CD4-positive, alpha-beta T cell treated with Interleukin-15 for 4 hours (primary cell): ENCODE measurements at places on chromosomes 7 and 10.

DNA sequence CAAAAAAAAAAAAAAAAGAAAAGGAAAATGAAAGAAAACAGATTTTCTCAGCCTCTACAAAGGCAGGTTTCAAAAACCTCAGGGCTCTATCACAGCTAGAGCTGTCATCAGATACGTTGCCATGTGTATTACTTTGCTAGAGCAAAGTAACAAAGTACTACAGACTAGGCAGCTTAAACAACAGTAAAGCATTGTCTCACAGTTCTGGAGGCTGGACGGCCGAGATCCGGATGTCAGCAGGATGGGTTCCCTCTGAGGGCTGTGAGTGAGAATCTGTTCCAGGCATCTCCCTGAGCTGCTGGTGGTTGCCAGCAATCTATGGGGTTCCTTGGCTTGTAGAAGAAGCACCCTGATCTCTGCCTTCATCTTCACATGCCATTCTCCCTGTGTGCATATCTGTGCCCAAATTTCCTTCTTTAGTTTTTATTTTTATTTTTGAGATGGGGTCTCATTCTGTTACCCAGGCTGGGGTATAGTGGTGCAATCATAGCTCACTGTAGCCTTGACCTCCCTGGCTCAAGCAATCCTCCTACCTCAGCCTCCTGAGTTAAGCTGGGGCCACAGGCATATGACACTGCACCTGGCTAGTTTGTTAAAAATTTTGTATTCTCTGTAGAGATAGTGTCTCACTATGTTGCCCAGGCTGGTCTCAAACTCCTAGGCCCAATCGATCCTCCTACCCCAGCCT lies 48.9 kb upstream of the KDM7A start:
- DNase-seq, result no peak

DNA sequence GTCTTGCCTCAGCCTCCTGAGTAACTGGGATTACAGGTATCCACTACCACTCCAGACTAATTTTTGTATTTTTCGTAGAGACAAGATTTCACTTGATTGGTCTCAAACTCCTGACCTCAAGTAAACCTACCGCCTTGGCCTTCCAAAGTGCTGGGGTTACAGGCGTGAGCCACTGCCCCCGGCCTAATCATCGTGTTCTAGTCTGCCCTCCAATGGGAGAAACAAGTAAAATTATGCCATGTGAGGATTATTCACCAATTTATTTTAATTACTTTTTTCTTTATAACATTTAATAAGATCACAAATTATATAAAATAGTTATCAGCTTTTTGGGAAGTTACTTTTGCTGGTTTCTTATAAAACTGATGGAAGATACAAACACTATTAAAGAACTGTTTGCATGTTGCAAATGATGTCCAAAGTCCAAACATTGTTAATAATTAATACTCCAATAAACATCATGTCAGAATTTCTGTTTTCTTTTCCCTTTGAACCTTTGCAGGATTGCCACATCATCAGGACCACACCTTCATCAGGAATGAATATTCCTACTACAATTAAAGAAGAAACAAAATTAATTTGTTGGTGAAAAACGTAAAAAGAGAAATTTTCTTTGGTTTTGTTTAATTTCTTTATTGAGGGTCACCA lies 786 bp upstream of the AKR1C4 start:
- DNase-seq, result no peak

- DNase-seq, result peak; percentile 27
Observed at GRCh38 chr10:74738985-74739567, 87.3 kb upstream of the KAT6B start.

DNA sequence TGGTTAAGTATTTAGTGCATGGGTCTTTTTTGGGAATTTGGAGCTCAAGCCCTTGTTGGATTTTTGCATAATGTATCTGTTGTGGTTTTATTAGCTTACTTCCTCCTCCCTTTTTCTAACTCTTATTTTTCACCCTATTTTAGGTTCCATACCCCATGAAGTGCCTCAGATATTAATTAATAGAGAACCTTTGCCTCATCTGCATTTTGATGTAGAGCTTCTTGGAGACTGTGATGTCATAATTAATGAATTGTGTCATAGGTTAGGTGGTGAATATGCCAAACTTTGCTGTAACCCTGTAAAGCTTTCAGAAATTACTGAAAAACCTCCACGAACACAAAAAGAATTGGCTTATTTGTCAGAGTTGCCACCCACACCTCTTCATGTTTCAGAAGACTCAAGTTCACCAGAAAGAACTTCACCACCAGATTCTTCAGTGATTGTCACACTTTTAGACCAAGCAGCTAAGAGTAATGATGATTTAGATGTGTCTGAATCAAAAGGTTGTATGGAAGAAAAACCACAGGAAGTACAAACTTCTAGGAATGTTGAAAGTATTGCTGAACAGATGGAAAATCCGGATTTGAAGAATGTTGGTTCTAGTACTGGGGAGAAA lies 28.0 kb downstream of the SIRT1 start:
- no peak for DNase-seq

DNA sequence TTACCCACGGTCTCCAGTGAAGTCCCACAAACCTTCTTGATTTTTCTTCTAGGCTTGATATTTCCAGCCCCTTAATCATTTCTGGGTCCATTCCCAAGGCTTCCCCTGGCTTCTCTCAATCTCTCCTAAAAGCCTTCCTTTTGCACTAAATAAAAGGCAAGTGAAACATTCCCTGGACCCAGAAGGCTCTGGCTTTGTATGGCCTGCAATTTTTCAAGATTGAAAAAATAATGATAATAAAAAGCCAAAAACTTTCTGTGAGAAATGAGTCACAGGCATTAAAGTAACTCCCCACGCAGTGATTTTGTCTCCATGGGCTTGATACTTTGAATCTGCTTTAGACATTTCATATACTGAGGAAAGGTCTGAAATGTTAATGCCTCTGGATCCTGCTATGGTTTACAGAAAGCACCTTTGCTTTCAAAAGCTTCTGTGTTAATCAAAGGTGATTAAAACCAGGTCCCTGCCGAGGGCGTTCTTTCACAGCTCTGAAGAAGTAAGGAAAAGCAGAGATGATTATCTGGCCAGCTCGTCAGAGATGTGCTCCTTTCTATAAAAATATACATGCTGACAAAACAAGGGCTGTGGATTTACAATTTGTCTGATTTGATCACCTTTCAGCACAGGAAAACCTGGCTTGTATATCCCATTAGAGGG lies 118.9 kb upstream of the TMEM72 start:
- no peak for DNase-seq

- DNase-seq, result no peak
Observed at GRCh38 chr7:131929632-131930031, 373.2 kb upstream of the PODXL start.

DNA sequence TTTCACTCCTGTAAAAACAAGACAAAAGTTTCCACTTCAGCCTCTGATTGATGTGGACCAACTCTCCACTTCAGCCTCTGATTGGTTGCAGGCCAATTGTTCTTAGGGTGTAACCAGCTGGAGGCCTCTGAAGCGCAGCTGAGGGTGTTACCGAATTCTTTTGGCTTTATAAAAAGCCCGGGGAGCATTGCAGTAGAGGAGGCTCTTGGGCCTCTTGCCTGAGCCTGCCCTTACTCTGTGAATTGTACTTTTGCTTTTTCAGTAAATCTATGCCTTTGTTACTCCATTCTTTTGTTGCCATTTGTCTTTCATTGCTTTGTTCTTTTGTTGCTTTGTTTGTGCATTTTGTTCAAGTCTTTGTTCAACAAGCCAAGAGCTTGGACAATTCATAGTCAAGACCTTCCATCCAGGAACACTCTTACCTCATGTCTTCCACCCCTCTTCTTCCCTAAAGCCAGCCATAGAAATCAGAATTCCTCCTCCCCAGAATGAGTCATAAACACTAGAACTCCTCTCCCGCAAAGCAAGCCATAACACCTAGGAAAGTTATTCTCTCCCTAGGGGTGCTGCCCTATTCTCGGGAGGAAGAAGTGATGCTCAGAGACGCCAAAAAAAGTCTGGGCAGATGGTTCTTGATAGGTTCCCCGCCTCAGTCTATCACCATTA lies 53.5 kb upstream of the ARMC3 start:
- DNase-seq, result no peak

GRCh38 chr10:124627866-124628675 lies 116.1 kb downstream of the FAM53B start:
- no peak for DNase-seq

- no peak for DNase-seq
Observed at GRCh38 chr7:29270594-29271318, 76.2 kb downstream of the CHN2 start.

GRCh38 chr7:15439853-15440252 lies 122.0 kb downstream of the AGMO start:
- no peak for DNase-seq

GRCh38 chr10:127694580-127695193 lies 42.3 kb upstream of the FOXI2 start:
- DNase-seq, result no peak

DNA sequence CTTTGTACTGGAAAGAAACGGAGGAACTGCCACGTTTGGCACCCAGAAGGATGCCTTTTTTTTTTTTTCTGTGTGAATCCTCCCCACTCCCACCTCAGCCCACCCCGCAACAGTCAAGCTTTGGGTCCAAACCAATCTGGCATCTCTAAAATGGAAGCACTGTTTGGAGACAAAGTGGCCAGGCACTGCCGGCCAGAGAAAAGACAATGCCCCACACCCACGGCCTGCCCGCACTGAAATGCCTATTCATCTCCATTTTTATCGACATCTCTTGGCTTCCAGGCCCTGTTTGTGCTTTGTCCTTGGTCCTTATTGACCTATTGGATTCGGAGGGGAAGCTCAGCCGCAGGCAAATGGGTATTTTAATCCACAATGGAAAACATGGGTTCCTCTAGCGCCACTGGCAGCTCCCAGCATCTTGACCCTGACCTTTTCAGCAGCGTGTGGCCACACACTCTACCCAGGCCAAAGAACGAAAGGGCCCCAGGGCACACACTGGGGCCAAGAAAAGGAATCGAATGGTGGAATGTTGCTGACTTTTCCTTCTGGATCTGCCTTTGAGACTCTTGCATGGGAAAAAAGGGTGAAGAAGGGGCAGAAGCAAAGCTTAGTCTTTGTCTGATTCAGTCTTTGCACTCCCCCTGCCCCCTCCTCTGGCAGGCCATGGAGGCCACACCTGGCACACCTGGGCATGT lies 162.6 kb upstream of the CDCA7L start:
- DNase-seq, result no peak

DNA sequence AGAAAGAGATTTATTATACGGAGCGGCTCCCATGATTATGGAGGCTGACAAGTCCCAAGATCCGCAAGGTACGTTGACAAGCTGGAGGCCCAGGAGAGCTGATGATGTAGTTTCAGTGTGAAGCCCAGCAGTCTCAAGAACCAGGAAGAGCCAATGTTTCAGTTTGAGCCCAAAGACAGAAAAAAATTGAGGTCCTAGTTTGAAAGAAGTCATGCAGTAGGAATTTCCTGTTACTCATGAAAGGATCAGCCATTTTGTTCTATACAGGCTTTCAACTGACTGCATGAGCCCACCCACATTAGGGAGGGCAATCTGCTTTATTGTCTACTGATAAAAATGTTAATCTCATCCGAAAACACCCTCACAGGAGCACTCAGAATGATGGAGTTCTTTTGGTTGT lies 51.5 kb downstream of the CCDC71L start:
- no peak for DNase-seq

GRCh38 chr10:69439813-69440506 lies 11.3 kb upstream of the TSPAN15 start:
- DNase-seq, result no peak

DNA sequence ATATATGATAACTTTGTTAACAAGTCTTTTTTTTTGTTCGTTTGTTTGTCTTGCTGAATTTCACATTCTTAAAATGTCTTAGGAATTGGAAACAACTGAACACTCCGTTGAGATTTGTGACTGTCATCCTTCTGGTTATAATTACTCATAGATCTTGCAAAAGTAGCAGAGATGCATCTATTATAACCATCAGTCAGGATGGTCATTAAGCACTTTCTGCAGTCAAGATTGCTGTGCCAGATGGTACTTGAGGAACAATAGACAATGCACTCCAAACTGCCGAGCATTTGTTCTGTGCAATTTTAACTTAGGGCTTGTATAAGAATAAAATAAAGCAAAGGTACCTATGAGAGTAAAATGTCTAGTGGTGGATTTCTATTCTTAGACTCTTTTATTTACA lies 710.1 kb upstream of the KCND2 start:
- no peak for DNase-seq

DNA sequence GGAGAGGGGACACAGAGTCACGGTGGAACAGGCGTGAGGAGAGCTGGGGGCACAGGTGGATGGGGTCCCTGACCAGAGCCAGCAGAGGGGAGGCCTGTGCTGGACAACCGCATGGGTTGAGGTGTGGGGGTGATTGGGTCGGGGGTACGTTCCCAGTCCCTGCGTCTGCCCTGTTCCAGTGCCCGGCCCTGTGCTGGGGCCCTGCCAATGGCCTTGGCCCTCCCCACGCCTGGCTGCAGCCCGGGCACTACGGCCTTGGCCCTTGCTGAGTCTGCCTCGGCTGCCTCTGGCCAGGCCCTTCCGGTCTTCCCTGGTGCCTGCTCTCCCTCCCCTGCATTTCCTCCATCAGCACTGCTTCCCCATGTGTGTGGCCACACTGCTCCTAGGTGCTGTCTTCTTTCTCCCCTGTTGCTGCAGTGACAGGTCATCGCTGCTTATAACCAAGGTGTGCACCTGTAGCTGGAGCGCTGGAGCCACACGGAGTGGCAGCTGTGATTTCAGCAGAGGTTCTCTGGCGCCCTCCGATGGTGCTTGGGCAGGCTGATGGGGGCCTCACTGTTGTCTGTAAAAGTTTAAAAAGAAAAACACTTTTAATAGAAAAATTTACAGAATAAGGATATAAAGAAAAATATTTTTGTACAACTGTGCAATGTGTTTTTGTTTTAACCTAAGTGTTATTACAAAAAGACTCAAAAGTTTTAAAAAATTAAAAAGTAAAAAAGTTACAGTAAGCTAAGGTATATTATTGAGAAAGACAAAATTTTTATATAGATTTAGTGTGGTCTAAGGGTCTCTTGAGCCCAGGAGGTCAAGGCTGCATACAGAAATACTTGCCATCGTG lies 45.2 kb upstream of the BHLHA15 start:
- DNase-seq, result peak; percentile 34

DNA sequence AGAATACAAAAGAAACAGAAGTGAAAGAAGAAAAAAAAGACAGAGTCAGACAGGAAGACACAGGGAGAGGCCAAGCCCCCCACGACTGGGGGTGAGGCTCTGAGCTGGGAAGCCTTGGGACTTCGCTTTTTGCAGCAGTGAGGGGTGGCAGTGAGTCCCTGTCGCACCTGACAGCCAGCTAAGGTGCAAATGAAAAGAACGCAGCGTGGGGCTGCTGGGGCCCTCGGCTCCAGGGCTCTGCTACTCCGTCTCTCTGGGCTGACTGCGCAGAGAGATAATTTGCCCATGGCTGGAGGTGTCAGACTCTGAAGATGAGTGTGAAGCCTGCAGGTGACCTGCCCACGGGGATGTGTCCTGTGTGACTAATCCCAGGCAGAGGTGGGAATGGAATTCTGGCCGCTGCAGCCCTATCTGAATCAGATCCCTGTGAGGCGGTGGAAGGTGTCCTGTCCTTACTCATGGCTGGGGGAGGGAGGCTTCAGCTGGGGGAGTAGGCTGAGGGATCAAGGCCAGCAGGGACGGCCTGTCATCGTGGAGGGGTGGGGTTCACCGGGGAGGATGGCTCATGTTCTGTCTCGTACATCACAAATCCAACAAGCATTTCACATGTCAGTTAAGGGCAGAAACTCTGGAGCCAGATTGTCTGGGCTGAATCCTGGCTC lies 96.4 kb downstream of the SLIT1 start:
- DNase-seq, result no peak

- no peak for DNase-seq
Observed at GRCh38 chr10:79250259-79250658, 97.0 kb upstream of the PPIF start.
